Foreskin keratinocyte (primary cell): ENCODE measurements at places on chromosomes 7 and 10. TPM values are rescaled to one million over a fixed set of nuclear protein-coding genes. Genes with fewer than 3 reads are reported as not detected.

DNA sequence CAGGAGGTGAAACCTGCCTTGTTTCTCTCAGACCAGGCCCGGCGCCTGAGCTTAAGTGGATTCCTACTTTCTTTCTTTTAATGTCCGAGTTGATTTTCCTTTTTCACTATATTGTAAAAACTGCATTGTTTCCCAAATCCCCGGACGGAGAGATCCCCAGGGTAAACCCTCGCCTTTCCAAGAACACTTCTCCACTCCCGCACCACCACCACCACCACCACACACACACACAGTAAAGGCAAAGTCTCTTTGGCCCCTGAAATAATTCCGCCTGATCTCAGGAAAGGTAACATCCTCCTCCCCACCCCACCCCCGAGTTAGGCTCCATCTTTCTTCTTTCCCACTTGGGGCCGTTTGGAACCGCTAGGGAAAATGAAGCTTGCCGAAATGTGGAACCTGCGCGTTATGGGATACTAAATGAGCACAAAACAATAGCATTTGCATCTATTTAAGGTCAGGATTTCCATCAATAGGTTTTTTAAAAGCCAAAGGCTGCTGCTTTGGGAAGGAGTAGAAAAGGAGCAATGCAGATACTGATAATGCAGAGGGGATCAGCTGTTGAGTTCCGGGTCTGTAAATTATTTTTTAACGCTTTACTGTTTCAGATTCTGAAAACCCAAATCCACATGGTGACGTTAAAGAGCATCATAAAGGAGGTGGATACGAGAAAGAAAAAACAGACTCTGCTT is 2.5 kb downstream of the HPSE2 start:
- no peak for DNase-seq

GRCh38 chr10:7773845-7774801 is 13.7 kb downstream of the KIN start:
- DNase-seq: no peak

GRCh38 chr10:101959346-101959916 is 96.5 kb downstream of the ARMH3 start:
- no peak for DNase-seq

GRCh38 chr7:557558-557881 is 37.9 kb upstream of the PDGFA start:
- no peak for DNase-seq

GRCh38 chr10:30596013-30596412 is 33.5 kb downstream of the LYZL2 start:
- no peak for DNase-seq

- DNase-seq: no peak
Measured at GRCh38 chr10:30241422-30242110, 107.5 kb downstream of the MTPAP start.

GRCh38 chr10:48507933-48508790 is 96.7 kb downstream of the ARHGAP22 start:
- no peak for DNase-seq

- DNase-seq: no peak
Measured at GRCh38 chr7:19294619-19295018, 149.4 kb upstream of the FERD3L start.

GRCh38 chr7:43872406-43873110 is 3.2 kb upstream of the MRPS24 start:
- DNase-seq: peak; percentile 61

- DNase-seq: no peak
Measured at GRCh38 chr10:55734112-55734511, 626.9 kb downstream of the ZWINT start.

- DNase-seq: no peak
Measured at GRCh38 chr7:117036836-117037235, 83.5 kb downstream of the ST7 start.

- DNase-seq: no peak
Measured at GRCh38 chr10:11639849-11640764, 28.7 kb upstream of the USP6NL start.

DNA sequence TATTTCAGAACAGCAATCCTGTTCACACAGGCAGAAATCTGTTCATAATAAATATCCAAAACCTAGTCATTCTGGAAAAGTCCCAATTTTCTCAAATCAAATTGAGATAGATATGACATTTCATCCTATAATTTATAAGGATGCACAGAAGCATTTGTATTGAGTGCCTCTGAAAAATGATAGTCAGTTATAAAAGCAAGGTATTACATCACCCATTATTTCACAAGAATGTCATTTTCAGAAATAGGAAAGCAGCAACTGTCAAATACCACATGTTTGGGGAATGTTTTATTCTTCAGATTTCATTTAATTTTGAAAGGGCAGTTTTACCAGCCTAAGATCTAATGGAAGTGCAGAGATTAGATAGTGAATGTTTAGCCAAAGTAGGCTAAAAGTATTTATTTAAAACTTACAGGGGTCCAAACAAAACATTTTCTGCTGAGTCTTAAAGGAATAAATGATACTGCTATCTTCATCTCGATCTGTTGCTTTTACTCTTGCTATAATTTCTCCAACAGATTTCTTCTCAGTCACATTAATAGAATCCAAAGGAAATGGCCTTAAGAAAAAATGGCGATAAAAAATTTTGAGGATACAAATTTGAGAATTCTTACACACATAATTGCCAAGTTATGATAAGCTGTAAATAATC is 185.8 kb downstream of the HGF start:
- no peak for DNase-seq

GRCh38 chr7:79298145-79298760 is 155.2 kb downstream of the MAGI2 start:
- DNase-seq: no peak

DNA sequence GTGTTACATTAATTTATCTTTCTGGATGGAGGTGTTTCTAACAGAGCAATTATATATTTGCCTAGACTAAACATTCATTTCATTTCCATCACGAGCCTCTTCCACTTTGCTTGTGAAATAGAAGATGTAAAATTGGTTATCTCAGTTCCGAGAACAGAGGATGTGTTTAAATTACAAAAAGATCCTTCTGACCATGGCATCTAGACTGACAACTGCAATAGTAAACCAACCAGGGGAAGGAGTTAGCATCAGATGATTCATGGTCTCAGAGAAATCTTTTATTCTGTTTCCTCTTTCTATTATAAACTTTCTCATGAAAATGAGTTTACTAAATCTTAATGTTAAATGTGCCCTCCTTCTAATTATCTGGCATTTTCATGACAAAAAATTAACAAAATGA is 149.8 kb upstream of the WDR11 start:
- no peak for DNase-seq

DNA sequence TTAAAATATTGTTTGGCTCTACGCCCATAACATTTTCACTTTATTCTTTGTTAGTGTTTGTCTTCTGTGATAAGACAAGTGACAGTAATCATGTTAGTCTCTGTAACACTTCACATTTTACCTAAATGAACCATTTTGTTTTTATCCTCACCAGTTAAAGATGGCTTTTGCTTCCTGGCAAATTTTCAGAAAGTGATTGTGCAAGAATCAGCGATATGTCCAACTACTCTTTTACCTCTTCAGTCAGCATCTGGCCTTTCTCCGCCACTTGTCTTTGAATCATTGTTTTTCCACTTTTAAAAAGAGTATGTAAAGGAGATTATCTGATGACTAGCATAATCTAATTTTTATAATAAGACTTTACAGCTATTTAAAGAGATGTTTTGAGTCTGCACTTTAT is 3.5 kb downstream of the DGKB start:
- no peak for DNase-seq

DNA sequence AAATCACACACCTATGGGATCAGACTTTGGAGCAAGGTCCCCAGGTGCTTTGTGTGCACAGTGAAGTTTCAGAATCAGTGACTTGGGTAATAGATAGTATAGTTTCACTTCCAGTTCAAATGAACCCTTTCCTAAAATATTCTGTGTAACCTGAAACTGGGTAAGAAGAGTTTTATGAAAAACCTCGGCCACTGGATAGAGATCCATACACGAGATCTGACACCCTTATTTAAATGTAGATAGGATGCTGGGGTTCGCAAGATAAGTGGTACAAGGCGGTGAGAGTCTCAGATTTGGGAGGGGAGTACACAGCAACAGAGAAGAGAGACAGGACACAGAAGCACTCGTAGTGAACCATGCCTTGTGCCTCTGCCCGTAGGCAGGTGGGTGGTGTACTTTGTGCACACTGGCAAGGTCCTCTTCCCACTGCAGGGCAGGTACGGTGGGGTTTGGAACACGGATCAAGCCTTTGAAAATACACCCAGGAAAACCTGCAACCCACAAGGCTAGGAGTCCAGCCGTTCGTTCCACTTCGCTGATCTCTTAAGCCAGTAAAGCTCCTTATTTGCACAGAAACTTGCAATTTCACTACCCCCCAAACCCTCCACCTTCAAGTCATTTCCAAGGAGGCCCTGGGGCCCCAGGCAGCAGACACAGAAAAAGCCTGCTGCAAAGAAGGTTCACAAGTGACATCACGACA is 162.8 kb downstream of the USP6NL start:
- DNase-seq: no peak

DNA sequence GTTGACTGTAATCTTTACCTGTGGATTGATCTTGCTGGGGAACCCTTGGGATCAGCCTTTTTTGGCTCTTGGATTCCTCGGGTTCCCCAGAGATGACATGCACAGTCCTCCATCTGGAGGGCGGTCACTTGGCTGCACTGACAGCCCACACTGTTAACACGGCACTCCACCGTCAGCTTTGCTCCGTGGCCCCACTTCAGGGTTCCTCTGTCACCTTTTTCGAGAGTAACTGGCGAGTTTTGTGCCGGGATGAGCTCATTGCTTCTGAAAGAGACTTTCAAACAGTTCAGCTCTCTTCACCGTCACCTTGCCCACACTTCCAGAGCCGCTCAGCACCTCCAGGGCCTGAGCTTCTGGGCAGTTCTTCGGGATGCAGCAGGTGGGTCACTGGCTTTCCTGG is 42.4 kb downstream of the PROSER2 start:
- DNase-seq: no peak

GRCh38 chr7:34382166-34382893 is 275.7 kb upstream of the NPSR1 start:
- no peak for DNase-seq

DNA sequence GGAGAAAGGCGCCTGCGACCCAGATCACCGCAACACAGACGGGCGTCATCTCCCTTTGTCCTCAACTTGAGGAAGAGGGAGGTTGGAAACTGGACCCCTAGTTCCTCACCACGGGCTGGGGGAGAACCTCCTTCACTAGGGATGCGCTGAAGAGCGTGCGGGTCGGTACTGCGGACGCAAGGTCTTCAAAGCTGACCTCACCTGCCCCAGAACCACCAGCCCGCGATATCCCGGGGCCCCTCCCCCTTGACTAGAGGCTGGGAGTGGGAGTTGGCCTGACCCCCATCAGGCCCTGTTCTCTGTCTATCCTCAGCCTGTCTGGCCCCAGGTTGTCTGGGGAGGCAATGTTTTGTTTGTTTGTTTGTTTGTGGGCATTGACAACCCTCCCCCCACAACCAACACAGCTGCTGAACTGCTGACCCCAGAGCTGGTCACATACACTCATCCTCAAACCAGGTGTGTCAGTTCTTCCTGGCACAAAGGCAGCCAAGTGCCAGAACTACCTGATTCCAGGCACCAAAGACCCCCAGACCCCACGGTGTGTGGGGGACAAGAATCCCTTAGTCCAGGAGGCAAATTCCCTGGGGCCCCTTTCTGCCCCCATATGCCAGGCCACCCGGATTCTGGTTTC is 2.9 kb downstream of the NPM3 start:
- no peak for DNase-seq

DNA sequence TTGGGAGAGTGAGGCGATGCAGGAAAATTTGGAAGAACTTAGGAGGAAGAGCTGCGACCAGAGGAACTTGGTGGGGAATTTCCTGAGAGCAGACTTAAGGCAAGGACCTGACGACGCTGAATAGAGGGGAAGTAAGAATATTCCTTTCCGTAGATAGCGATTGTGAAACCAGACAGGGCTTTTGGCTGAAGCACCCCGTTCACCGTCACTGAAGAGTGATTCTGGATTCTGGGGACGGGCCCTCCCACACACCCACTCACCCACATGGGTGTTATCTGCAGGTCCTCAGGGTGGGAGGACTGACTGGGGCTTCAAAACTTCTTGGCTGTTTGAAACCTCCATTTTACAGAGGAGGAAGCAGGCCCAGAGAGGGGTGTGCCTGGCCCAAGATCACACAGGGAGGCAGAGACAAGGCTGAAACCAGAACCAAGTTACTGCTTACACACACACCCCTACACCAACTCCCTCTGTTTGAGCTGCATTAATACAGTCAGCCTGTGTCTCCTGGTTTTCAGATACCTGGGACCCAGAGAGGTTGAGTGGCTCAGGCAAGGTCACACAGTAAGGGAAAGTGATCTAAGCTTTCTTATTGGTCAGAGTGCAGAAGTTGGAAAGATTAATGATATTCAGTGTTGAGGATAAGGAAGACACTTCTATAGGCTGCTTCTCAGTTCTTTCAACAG is 37.2 kb upstream of the CDH23 start:
- no peak for DNase-seq

DNA sequence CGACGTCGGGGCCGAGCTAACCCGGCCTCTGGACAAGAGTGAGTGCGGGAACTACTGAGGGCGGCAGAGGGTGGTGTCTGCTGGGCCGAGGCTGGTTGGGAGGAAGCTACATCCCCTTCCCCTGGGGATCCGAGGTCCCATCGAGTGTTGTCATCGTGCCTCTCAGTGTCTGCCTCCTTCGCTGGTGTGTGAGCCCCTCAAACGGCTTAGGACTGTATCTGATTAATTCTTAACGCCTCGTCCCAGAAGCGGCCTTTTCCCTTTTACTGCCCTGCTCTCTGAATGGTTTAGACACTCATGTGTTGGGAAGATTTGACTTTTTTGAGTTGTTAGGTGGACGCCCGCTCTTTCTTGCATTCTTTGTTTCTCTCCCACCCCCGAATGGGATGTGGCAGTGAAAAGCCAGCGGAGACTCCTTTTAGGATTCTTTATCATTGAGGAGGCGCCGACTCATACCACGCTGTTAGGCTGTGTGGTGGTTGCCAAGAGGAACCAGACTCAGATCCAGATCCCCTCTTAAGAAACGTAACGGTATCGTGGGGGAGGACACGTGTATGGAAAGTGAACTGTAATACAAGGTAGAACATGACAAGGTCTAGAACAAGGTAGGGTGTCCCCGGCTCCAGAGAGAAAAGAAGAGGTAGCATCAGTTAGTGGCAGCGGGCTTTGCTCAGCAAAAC is 631 bp downstream of the SUPV3L1 start:
- DNase-seq: no peak

- no peak for DNase-seq
Measured at GRCh38 chr10:68137171-68137570, 27.9 kb downstream of the MYPN start.

INA gene
- 0.85 and 1.5 TPM in 2 replicates for total RNA-seq

SLC16A12 gene
- total RNA-seq: 0.17 and 0.18 TPM in 2 replicates

CLDN3 gene
- not detected in 2 replicates for total RNA-seq

CYP17A1 gene
- not detected in 2 replicates for total RNA-seq

CLRN3 gene
- not detected in 2 replicates for total RNA-seq

COL26A1 gene
- not detected in 2 replicates for total RNA-seq

PTN gene
- 0.24 and 0.35 TPM in 2 replicates for total RNA-seq
